ENCODE measurements at places on chromosomes 6 and 20. TPM values are rescaled to one million over a fixed set of nuclear protein-coding genes. Genes with fewer than 3 reads are reported as not detected.

GRCh38 chr20:63711085-63711645 is 3.3 kb downstream of the ZGPAT start:
- DNase-seq: no peak
- no peak overlapping the region for H3K4me3 ChIP-seq
- H3K4me1 ChIP-seq: peaks cover 10% of the 10 kb centered on the region
- H3K27ac ChIP-seq: no peak overlapping the region

GRCh38 chr20:11972478-11972877 is 54.8 kb downstream of the BTBD3 start:
- no peaks in the 10 kb centered on the region for H3K27me3 ChIP-seq
- no peak for DNase-seq
- H3K4me3 ChIP-seq: no peak overlapping the region
- no peaks in the 10 kb centered on the region for H3K36me3 ChIP-seq

DNA sequence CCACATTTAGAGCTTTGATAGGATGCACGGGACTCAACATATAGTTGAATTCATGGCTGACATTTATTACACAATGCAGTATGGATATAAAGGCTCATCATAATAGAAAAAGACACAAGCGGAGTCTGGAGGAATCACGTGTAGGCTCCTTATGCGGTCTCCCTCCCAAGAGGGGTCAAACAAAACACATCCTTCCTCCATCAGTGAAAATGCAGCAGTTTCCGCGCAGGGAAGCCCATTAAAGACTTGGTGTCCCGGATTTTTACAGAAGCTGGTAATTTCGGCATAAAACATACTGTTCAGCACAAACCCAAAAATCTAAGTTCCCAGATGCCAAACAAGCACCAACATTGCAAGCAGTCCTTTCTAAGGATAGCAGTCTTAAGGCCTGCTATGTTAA is 1.1 kb downstream of the USP45 start:
- DNase-seq: no peak
- no peaks in the 10 kb centered on the region for H3K36me3 ChIP-seq
- no peak overlapping the region for H3K27ac ChIP-seq
- no peaks in the 10 kb centered on the region for H3K27me3 ChIP-seq
- H3K4me3 ChIP-seq: peak overlapping the region; percentile 82

GRCh38 chr6:33018904-33019303 is 9.5 kb upstream of the HLA-DOA start:
- no peaks in the 10 kb centered on the region for H3K36me3 ChIP-seq
- H3K4me1 ChIP-seq: peaks cover 3% of the 10 kb centered on the region

DNA sequence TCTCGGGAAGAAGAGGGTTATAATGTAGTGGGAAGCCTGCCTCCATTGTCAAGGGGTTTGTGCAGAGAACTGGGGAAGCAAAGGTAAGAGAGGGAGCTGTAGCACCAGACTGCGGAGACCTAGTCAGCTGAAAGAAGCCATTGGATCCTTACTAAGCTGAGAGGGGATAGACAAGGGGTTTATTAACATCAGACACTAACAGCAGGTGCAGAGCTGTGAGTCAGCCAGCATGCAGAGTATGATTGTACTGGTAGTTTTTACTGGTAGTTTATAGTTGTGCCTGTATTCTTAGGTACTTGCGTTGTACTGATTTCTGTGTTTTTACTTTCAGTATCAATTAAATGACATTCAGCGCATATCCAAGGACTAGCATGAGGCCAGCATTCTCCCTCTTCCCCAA is 17.8 kb upstream of the COL19A1 start:
- no peaks in the 10 kb centered on the region for H3K36me3 ChIP-seq
- H3K4me1 ChIP-seq: no peaks in the 10 kb centered on the region
- H3K27me3 ChIP-seq: no peaks in the 10 kb centered on the region
- H3K27ac ChIP-seq: no peak overlapping the region
- H3K4me3 ChIP-seq: no peak overlapping the region

DNA sequence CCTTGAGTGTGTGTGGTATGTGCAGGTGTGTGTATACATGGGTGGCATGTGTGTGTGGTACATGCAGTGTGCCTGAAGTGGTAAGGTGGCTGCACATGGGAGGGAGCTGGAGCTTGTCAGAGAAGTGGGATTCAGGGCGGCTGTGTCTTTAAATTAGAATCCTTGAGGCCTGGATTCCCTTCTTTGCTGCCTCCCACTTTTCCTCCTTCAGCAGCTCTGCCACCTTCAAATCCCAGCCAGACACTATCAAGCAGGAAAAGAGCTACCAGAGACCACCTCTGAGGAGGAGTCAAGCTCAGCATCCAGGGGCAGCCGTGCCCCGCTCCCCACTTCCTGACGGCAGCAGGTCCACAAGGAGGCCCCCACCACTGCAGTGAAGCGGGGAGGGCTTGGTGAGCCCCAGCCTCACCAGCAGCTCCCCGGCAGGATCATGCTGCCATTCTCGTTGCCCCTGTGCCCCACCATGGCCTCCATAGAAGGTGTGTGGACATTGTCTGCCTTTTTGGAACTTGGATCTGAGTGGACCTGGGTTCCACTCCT is 131.0 kb upstream of the MLN start:
- H3K27me3 ChIP-seq: peaks cover 20% of the 10 kb centered on the region
- no peaks in the 10 kb centered on the region for H3K36me3 ChIP-seq
- no peak overlapping the region for H3K27ac ChIP-seq
- peaks cover 4% of the 10 kb centered on the region for H3K4me1 ChIP-seq
- no peak overlapping the region for H3K4me3 ChIP-seq

DNA sequence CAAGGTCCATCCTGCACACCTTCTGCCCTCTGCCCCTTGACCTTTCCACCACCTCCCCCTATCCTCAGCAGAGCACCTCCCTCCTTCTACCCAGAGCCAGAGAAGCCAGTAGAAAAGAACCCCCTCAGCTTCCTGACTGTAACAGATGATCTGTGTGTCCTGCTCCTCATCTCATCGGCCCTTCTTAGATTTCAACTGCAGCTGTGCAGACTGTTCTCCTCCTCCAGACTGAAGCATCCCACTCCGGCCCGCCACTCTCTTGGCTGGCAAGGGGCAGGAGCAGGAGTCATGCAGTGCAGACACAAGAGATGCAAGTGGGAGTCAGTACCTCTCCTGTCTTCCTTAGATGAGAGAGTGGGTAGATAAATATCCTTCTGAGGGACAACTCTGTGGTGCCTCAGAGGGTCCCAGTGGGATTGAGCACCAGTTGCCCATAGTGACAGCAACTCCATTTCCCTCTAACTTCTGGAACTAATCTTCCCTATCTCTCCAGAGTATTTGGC is 163.5 kb upstream of the MLN start:
- DNase-seq: no peak
- H3K36me3 ChIP-seq: no peaks in the 10 kb centered on the region
- no peak overlapping the region for H3K4me3 ChIP-seq

GRCh38 chr20:63178889-63179686 is 36.8 kb downstream of the YTHDF1 start:
- no peaks in the 10 kb centered on the region for H3K27me3 ChIP-seq
- no peak overlapping the region for H3K27ac ChIP-seq
- no peak overlapping the region for H3K4me3 ChIP-seq

DNA sequence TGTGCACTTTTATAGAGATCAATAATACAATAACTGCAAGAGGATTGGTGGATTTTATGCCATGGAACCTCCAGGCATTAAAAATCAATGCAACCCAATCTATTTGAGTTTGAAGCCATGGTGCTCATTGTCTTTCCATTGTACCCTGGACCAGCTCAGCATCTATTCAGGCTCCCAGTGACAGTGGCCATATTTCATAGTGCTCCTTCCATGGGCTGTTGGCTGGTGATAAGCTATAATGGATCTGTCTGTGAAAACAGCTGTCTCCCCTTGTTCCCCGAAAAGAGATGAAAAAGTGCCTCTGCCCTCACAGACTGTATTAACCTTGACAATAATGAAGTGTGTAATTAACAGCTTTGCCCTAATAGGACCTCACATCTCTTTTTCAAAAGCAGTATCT is 74.3 kb downstream of the LAMP5 start:
- no peaks in the 10 kb centered on the region for H3K4me1 ChIP-seq
- H3K27ac ChIP-seq: no peak overlapping the region
- no peak overlapping the region for H3K4me3 ChIP-seq
- DNase-seq: no peak
- no peaks in the 10 kb centered on the region for H3K36me3 ChIP-seq
- H3K27me3 ChIP-seq: 0 out of 2 replicates have a peak, but pooled peaks cover 3% of the 10 kb centered on the region

DNA sequence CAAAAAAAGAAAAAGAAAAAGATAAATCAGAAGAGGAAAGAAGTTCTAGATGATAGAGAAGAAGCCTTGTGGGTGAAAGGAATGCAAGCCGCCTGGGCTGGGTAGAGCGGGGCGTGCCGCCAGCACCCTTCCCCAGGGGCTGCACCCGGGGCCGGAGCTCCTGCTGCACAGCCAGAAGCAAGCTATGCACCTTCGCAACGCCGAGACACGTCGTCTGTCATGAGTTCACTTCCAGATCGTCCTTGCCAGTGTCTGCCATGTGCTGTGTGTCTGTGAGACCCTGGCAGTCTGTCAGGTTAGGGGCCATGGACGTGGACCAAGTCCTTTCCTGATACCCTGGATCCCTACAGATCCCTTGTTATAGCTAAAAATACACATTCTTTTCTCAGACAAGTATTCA is 25.5 kb upstream of the ADRM1 start:
- H3K27ac ChIP-seq: no peak overlapping the region
- H3K27me3 ChIP-seq: no peaks in the 10 kb centered on the region
- H3K36me3 ChIP-seq: peaks cover 13% of the 10 kb centered on the region
- H3K4me1 ChIP-seq: no peaks in the 10 kb centered on the region

- H3K4me1 ChIP-seq: peaks cover 5% of the 10 kb centered on the region
- no peak overlapping the region for H3K27ac ChIP-seq
- H3K27me3 ChIP-seq: no peaks in the 10 kb centered on the region
- DNase-seq: no peak
Observed at GRCh38 chr6:52664991-52665686, 5.8 kb upstream of the TMEM14A start.

Gene SDC4
- 100 TPM for total RNA-seq

Gene LAMA2
- 8.2 TPM for total RNA-seq

Gene APCDD1L
- total RNA-seq: not detected

Gene PPP1R14C
- total RNA-seq: 7.8 TPM

Gene IL17A
- not detected for total RNA-seq

All from HCT116 (cell line).